ENCODE measurements at places on chromosomes 3 and 15. TPM values are rescaled to one million over a fixed set of nuclear protein-coding genes. Genes with fewer than 3 reads are reported as not detected.

DNA sequence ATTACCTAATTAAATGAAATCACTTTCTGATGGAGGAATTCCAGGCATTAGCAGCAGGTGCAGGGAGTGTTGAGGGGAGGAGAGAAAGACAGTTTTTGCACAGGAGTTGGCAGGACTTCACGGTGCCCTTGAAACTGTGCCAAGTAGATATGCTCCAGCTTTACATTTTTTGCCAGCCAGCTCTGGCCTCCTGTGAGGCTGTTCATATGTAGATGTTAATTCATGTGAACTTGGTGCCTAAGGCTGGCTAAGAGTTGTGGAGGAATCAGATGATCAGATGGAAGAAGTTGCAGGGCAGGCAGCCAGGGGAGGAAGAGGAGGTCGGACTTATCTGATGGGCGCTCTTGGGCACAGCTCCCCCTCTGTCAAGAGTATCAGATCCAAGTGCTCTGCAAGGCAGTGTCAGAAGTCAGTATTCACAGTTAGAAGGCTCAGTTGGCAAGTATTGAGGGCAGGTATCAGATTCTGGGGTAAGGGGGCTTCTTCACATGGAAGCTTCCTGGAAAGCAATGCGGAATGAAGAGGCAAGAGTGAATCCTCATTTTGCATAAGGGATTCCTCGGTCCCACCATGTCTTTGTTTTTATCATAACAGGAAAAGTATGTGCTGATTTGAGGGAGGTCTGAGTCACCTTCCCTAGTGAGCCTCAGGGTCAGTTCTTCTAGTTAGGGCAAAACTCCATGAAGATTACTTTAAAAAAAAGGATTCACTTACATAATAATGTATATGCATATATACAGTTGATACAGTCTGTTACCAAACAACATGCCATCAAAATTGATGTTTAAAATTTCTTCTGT is 172.6 kb upstream of the UMPS start:
- DNase-seq: no peak
- no peak overlapping the region for H3K27ac ChIP-seq
- H3K4me3 ChIP-seq: no peak overlapping the region
- no peaks in the 10 kb centered on the region for H3K36me3 ChIP-seq
- H3K27me3 ChIP-seq: peaks cover 6% of the 10 kb centered on the region

DNA sequence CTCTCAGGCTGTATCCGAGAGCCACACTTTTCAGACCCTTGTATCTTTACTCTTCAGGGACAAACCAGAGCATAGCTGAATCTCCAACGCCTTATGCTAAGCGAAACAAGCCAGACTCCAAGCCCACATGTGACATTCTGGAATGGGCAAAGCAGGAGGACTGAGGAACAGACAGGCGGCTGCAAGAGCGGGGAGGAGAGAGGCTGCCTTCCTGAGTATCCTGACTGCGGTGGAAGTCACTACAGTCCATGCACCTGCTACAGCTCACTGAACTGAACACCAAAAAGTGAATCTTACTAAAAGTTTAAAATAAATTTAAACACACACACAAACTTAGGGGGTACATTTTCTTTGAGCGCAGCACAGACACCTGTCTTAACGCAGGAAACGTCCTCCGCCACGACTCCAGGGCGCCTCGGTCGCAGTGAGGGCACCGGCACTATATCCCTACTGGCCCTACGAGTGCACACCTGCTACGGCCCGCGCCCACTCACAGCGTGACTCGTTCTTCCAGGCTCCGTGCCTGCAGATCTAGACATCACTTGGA is 1.4 kb downstream of the CYFIP1 start:
- peak overlapping the region; percentile 84 for H3K4me3 ChIP-seq
- H3K27me3 ChIP-seq: no peaks in the 10 kb centered on the region
- no peaks in the 10 kb centered on the region for H3K36me3 ChIP-seq
- peak overlapping the region; percentile 83 for H3K27ac ChIP-seq
- DNase-seq: no peak
- peaks cover 23% of the 10 kb centered on the region for H3K4me1 ChIP-seq

DNA sequence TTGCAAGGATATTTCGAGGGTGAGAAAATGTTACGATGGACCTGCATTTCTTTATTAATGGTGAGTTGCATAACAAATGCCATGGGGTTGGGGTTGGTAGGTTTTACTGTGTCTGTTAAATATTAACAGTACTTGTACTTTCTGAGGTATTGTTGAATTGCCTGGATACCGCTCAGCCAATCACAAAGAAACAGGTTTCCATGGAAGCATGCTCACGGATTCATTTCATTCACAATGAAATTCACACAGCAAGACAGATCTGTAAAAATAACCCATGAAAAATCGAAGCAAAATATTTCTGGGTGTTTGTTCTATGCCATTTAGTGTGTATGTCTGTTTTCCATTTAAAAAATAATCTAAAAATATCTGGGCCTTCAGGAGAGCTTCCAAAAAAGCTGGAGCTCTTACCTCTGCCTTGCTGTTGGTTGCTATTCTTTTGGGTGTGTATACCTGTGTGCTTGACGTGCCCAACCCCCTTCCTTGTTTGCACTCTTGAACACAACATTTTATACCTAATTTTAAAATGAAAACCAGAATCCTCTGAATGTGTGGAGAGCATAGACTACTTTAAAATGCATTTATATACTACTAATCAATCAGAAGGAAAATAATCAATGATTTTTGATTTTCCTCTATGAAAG is 479.8 kb upstream of the TBL1XR1 start:
- no peak overlapping the region for H3K4me3 ChIP-seq
- no peak overlapping the region for H3K27ac ChIP-seq
- H3K4me1 ChIP-seq: peaks cover 8% of the 10 kb centered on the region

GRCh38 chr3:37625690-37626360 is 235.9 kb upstream of the CTDSPL start:
- no peaks in the 10 kb centered on the region for H3K36me3 ChIP-seq
- H3K4me1 ChIP-seq: peaks cover 32% of the 10 kb centered on the region

- H3K4me3 ChIP-seq: no peak overlapping the region
- peaks cover 13% of the 10 kb centered on the region for H3K27me3 ChIP-seq
- no peaks in the 10 kb centered on the region for H3K36me3 ChIP-seq
- H3K4me1 ChIP-seq: peaks cover 12% of the 10 kb centered on the region
These were observed 30.9 kb upstream of the VPS8 start for GRCh38 chr3:184780981-184781515.

DNA sequence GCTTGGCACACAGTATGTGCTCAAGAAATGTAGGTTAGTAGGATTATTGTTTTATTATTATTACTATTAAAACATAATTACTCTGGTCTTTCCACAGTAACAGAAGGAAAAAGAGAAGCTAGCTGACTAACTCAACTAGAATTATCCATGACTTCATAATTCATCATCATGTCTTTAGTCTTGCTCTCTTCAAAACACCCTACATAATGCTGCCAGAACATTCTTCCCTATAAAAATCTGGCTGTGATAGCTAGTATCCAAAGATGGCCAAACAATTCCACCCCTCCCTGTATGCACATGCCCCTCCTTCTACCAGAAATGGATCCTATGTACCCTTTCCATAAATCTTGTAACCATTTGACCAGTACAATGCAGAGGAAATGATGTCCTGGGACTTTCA is 48.8 kb upstream of the SRGAP3 start:
- no peaks in the 10 kb centered on the region for H3K27me3 ChIP-seq
- no peaks in the 10 kb centered on the region for H3K36me3 ChIP-seq
- no peak overlapping the region for H3K27ac ChIP-seq
- H3K4me1 ChIP-seq: peaks cover 7% of the 10 kb centered on the region
- no peak overlapping the region for H3K4me3 ChIP-seq
- DNase-seq: no peak

- H3K4me1 ChIP-seq: no peaks in the 10 kb centered on the region
- no peak overlapping the region for H3K4me3 ChIP-seq
- H3K27me3 ChIP-seq: no peaks in the 10 kb centered on the region
- DNase-seq: no peak
- no peaks in the 10 kb centered on the region for H3K36me3 ChIP-seq
- no peak overlapping the region for H3K27ac ChIP-seq
These were observed 52.1 kb downstream of the EDEM1 start for GRCh38 chr3:5239602-5240001.

DNA sequence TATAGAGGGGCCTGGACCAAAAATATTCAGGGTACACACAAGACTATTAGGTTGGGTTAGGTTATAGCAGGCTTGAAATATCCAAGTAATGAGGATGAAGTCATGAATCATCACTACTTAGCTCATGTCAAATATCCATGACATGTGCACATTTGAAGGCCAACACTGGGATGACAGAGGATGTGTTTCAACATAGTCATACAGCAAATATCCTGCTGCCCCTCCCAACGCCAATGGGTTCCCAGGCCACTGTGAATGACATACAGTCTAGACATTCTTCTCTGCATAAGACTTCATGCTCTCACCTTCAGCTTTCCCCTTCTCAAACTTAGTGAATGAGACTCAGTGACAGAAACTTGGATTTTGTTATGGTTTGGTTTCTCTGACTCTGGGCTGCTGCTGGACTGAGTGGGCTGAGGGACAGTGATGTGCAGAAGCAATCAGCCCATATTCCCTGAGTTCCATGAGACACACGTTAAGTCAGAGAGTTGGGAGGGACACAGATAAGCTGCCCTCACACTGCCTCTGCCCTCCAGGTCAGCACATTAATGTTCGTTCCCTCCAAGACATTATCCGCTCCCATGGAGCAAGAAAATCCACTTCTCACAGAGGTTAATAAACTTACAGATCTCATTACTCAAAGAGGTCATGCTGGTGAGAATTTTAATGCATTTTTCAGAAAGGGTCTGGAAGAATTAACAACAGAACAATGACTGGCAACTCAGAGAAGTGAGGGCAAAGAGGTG is 15.4 kb downstream of the HOMER2 start:
- no peak overlapping the region for H3K27ac ChIP-seq
- H3K27me3 ChIP-seq: no peaks in the 10 kb centered on the region
- no peak overlapping the region for H3K4me3 ChIP-seq
- no peak for DNase-seq
- H3K4me1 ChIP-seq: no peaks in the 10 kb centered on the region
- H3K36me3 ChIP-seq: no peaks in the 10 kb centered on the region

- no peak overlapping the region for H3K4me3 ChIP-seq
- no peak for DNase-seq
- peaks cover 13% of the 10 kb centered on the region for H3K27me3 ChIP-seq
- no peak overlapping the region for H3K27ac ChIP-seq
- H3K36me3 ChIP-seq: no peaks in the 10 kb centered on the region
These were observed 8.7 kb downstream of the SPSB4 start for GRCh38 chr3:141059816-141060215.

GRCh38 chr3:32597656-32598055 is 27.0 kb upstream of the DYNC1LI1 start:
- no peaks in the 10 kb centered on the region for H3K27me3 ChIP-seq
- no peaks in the 10 kb centered on the region for H3K36me3 ChIP-seq
- H3K27ac ChIP-seq: no peak overlapping the region
- no peak overlapping the region for H3K4me3 ChIP-seq
- no peak for DNase-seq
- H3K4me1 ChIP-seq: no peaks in the 10 kb centered on the region

GRCh38 chr3:33664195-33664594 is 53.9 kb downstream of the CLASP2 start:
- H3K27me3 ChIP-seq: no peaks in the 10 kb centered on the region
- H3K27ac ChIP-seq: no peak overlapping the region
- H3K4me3 ChIP-seq: no peak overlapping the region
- peaks cover 8% of the 10 kb centered on the region for H3K4me1 ChIP-seq
- H3K36me3 ChIP-seq: peaks cover 3% of the 10 kb centered on the region

DNA sequence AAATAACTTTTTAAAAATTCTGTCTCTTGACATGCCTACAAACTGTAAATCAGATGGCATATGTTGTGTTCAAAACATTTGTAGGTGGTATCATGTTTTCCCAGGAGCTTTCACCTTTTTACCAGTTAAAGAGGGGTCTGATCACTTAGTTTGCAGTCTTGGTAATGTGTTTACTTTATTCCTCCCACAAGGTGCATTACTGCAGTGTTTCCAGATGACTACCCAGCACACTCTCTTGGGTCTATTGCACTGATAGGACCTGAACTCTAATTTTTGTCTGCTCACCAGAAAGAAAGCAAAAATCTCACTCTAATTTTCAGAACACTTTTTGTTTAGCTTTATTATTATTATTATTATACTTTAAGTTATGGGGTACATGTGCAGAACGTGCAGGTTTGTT is 734.1 kb downstream of the GBE1 start:
- DNase-seq: no peak
- H3K27me3 ChIP-seq: no peaks in the 10 kb centered on the region
- H3K36me3 ChIP-seq: no peaks in the 10 kb centered on the region
- H3K4me3 ChIP-seq: no peak overlapping the region
- no peak overlapping the region for H3K27ac ChIP-seq
- H3K4me1 ChIP-seq: no peaks in the 10 kb centered on the region

DNA sequence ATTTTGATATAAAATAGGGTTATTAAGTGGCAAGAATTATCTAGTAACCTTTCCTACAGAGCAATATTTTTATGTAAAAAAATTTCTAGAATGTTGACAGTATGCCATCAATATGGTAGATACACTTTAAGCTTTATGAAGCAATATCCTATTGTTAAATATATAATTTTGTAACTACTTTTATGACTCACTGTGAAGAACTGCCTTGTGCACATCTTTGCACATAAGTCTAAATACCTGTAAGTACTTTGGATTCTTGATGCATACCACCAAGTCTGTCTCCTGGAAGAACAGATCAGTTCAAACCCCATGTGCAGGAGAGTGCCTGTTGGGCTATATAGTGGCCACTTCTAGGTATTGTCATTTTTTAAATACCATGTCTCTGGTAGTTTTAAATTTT is 205.7 kb upstream of the EIF1B start:
- H3K4me1 ChIP-seq: peaks cover 7% of the 10 kb centered on the region
- H3K27me3 ChIP-seq: no peaks in the 10 kb centered on the region
- DNase-seq: no peak
- H3K36me3 ChIP-seq: no peaks in the 10 kb centered on the region
- no peak overlapping the region for H3K4me3 ChIP-seq
- no peak overlapping the region for H3K27ac ChIP-seq

DNA sequence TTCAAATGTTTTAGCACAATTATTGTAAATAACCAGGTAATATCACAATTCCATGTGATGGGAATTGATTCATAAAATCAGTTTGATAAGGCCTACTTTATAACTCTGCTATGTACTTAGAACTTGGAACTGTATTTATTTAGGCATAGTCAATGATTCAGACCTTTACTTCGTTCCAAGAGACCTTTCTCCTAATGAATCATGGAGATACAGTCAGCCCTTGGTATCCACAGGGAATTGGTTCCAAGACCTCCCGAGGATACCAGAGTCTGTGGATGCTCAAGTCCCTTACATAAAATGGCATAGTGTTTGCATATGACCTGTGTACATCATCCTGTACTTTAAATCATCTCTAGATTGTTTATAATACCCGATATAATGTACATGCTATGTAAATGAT is 60.8 kb upstream of the UMPS start:
- H3K36me3 ChIP-seq: peaks cover 17% of the 10 kb centered on the region
- no peaks in the 10 kb centered on the region for H3K4me1 ChIP-seq
- no peak overlapping the region for H3K4me3 ChIP-seq

- DNase-seq: no peak
- H3K4me3 ChIP-seq: no peak overlapping the region
- H3K27ac ChIP-seq: no peak overlapping the region
- no peaks in the 10 kb centered on the region for H3K27me3 ChIP-seq
- peaks cover 41% of the 10 kb centered on the region for H3K4me1 ChIP-seq
- H3K36me3 ChIP-seq: no peaks in the 10 kb centered on the region
These were observed 16.8 kb downstream of the SPTSSB start for GRCh38 chr3:161354554-161354953.

GRCh38 chr3:69893274-69893673 is 106.3 kb upstream of the SAMMSON start:
- H3K27me3 ChIP-seq: no peaks in the 10 kb centered on the region
- H3K4me3 ChIP-seq: no peak overlapping the region

Gene ASB14
- total RNA-seq: not detected

Gene PARP15
- total RNA-seq: 0.51 TPM

Gene KLHL6
- 0.55 TPM for total RNA-seq

Gene GP9
- not detected for total RNA-seq

Gene NOX5
- not detected for total RNA-seq

Gene TF
- total RNA-seq: 16.5 TPM

Gene WNT5A
- total RNA-seq: 13.9 TPM
